ENCODE measurements at places on chromosomes 1 and 21.
A peak's percentile ranks its signal among the peaks of the same experiment; 100 is the strongest.

- peak; percentile 61 for DNase-seq
Measured at GRCh38 chr1:84122780-84123382, 21.2 kb upstream of the PRKACB start.

- DNase-seq, result no peak
Measured at GRCh38 chr1:207035877-207036551, 3.5 kb upstream of the C1orf116 start.

GRCh38 chr1:94741510-94741909, 78.6 kb upstream of the SLC44A3 start:
- no peak for DNase-seq

- DNase-seq, result no peak
Measured at GRCh38 chr1:8570465-8570864, 247.0 kb downstream of the RERE start.

- no peak for DNase-seq
Measured at GRCh38 chr21:45945868-45946210, 35.7 kb upstream of the COL6A1 start.

DNA sequence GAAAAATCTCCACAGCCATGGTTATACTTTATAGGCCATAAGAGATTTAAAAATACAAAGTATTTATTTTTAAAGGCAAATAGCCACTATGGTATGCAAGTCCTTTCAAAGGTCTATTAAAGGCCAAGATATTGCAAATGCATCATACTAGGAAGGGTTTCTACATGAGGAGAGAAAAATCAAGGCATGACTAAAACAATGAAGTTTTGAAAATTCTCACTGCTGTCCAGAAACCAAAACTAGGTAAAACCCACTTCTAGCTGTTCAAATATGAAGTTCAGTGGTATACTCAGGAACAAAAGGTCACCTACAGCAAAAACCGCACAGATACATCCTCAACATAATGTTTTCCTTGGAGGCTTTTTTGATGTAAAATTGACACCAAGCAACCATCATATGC, 75.0 kb downstream of the EPS15 start:
- DNase-seq, result no peak

- DNase-seq, result no peak
Measured at GRCh38 chr1:208272713-208273112, 28.5 kb upstream of the PLXNA2 start.

DNA sequence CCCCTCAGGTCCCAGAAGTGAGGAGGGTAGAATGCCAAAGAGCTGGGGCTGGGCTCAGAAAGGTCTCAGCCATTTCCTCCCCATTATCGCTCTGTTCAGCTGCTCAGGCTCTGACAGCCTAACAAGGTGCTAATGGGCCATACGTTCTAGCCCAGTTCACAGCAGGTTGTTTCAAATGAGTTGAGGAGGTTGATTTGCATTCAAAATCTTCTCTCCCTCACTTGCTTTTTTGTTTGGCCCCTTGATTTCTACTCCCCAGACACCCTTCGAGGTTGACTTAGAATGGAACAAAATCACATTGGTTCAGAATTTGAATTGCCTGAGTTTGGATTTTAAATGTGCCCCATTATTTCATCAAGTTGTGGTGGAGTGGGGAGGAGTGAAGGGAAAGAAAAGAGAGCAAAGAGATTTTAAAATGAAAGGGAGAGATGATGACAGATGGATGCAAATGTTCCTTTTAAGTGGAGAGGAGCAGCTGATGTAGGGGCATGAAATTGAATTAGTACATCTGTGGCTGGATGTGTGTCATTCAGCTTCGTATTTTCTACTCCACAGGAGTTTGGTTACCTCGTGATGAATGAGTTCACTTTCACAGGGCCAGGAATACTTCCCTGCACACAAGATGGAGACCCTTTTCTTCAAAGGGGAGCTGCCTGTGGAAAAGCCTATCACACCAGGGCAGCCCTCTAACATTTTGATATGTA, 425.8 kb upstream of the CAMK1G start:
- no peak for DNase-seq

GRCh38 chr1:167467126-167467710, 51.1 kb downstream of the CD247 start:
- no peak for DNase-seq

- no peak for DNase-seq
Measured at GRCh38 chr21:35543746-35544145, 494.6 kb upstream of the RUNX1 start.

DNA sequence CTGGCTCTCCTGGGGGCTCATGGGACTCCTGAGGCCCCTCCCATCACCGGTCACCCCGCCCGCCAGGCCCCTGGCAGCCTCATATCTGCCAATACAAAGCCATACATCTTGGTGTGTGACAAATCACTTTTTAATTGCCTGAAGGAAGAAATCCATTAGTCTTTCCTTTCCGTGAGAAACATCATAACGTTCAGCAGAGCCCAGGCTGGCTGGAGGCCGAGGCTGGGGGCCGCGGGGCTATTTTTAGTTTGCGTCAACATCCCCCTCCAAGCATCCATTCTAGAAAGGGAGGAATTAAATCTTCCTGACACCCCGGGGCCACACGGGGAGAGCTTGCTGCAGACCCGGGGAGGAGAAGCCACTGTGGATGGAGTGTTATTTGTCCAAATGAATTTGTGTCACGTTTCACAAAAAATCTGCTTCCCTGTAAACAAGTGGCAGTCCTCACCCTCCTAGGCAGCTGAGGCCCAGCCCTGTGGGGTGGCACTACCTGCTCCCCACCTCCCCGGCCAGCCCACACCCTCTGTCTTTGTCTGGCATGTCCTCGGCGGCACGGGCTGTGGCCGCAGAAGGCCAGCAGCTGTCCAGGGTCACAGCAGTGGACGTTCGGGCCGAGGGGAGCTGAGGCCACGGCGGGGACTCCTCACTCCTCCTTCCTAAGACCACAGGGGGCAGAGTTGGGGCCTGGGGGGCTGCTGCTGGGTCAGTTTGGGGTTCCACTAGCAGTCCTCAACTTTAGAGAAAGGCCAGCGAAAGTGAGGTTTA, 236.9 kb upstream of the VAMP3 start:
- DNase-seq, result peak; percentile 52

- peak; percentile 13 for DNase-seq
Measured at GRCh38 chr1:86687595-86687994, 16.8 kb upstream of the SH3GLB1 start.

DNA sequence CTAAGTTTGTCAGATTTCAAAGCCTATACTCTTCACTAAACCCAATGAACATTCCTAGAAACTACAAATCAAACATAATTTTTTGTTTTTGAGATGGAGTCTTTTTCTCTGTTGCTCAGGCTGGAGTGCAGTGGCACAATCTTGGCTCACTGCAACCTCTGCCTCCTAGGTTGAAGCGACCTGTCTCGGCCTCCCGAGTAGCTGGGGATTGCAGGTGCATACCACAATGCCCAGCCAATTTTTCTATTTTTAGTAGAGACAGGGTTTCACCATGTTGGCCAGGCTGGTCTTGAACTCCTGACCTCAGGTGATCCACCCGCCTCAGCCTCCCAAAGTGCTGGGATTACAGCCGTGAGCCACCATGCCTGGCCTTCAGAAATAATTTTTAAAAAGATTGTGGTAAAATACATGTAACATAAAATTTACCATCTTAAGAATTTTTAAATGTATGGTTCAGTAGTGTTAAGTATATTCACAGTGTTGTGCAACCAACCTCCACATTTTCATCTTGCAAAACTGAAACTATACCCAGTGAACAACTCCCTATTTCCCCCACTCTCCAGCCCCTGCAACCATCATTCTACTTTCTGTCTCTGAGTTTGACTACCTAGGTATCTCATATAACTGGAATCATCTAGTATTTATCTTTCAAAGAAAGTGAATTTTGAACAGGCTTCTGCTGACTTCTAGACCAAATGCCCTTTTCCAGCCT, 2.7 kb upstream of the CFAP141 start:
- no peak for DNase-seq

DNA sequence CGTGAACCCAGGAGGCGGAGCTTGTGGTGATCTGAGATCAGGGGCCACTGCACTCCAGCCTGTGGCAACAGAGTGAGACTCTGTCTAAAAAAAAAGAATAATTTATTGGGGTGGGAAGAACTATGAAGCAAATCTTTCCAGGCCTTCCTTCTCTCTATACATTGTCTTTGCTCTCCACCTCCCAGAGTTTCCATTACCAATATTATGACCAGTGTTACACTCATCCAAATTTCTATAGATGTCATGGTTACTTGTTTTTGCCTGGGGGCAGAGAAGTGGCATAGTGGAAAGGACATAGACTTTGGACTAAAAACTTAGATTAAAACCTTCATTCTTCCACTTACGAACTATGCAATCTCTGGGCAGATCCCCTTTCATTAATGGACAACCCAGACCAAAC, 10.1 kb downstream of the FASLG start:
- DNase-seq, result no peak

GRCh38 chr1:5951846-5952410, 40.3 kb downstream of the NPHP4 start:
- DNase-seq, result no peak

GRCh38 chr1:194684636-194685035, 1498.2 kb upstream of the B3GALT2 start:
- peak; percentile 28 for DNase-seq

- DNase-seq, result peak; percentile 96
Measured at GRCh38 chr1:91844862-91845528, 41.0 kb downstream of the TGFBR3 start.

DNA sequence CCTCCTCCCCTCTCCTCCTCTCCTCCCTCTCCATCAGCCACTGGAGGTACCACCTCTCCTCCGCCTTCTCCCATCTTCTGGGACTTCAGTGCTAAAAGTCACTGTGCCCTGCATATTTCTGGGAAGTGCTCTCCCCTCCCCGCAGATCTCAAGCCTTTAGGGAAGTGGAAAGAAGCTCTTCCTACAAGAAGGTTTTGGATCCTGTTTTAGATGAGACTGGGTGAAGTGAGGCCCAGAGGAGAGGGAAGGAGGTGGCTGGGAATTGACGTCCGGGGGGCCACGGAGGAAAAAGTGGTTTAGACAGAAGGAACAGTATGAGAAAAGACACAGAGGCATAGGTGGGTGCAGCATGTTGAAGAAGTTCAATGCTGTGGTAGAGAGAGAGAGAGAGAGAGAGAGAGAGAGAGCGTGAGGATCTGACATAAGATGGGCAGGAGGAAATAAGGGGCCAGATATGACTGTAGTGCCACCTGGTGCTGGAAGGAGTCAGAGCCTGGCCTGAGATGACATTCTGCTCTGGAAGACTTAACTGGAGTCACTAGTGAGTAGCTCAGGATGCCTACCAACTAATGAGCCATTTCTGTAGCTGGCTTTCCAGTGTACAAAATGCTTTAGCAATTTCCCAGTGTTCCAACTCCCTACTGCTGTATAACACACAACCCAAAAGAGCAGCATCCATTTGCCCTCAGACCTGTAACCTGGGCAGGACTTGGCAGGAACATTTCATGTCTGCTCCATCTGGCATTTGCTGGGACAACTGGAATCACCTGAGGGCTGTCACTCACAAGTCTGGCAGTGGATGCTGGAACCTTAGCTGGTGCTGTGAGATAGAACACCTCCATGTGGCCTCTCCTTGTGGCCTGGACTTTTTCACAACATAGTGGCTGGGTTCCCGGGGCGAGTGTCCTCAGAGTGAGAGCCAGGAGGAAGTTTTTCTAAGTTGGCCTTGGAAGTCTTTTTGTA, 16.6 kb upstream of the ZSCAN20 start:
- peak; percentile 84 for DNase-seq

GRCh38 chr1:112889052-112889768, 66.8 kb downstream of the SLC16A1 start:
- DNase-seq, result no peak

DNA sequence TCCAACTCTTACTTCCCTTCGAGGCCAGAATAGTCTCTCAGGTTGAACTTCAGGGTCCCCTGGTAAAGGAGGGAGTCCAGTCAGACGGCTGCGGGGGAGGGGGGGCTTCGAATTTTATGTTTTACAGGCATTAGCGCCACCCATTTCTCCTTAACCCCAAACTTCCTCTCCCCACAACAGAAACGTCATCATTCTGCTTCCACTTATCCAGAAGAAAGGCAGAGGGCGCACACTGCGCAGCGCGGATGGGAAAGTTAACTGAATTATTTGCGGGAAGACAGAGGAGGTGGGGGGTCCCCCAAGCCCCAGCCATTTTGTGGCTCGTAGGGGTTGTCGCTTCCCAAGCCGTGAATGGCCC, 529 bp upstream of the PRMT2 start:
- peak; percentile 93 for DNase-seq

DNA sequence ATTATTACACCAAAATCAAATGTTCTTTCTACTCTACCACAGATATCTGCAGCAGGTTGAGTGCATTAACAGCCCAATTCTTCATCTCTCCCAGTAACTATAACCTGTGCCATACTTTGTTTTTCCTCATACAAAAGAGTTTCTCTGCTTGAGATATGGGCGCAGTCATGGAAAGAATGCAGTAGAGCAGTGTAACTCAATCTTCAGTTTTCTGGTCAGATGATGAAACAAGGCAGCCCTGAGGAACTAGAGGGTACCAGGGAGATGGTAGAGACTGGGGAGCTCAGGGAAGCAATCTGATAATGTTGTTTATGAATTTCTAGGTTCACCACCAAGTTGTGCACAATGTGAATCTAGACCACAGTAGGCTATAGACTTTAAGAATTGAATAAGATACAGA, 39.6 kb downstream of the ASPM start:
- no peak for DNase-seq

DNA sequence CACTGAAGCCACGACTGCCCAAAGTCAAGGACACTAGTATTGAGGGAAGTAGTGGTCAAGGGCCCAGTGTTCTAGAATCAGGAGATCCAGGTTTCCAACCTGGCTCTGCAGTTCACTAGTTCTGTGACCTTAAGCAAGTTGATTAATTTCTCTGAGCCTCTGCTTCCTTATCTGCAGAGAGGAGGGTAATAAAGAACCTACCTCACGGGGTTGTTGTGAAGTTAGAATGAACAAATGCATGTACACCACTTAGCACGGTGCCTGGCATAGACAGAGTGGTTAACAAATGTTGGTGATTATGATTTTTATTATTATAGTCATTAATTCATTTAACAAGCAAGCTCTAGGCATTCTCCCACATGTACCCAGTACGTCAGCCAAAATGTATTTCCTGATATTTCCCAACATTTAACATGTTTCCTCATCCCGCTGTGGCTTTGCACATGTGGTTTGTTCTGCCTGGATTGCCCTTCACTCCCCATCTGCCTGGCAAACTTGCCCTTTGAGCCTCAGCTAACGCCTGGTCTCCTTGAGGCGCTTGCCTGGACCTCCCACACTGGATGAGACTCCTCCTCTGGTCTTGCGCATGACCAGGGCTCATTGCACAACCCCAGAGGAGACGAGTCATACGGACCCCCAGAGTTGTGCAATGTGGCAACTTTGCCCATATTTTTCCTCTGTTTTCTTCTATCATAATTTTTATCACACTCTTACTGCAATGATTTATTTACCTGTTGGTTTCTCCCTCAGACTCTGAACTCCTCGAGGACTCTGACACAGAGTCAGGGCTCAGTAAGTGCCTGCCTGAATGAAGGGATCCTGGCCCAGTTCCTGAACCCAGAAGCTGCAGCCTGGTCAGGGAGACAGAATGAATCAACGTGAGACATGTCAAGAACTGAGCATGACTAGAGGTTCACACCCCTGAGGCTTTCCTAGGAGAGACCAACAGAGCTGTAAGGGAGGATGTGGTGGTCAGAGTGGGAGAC, 20.7 kb upstream of the MFSD2A start:
- peak; percentile 92 for DNase-seq

GRCh38 chr1:75085931-75086330, 48.3 kb upstream of the LHX8 start:
- DNase-seq, result no peak

GRCh38 chr1:155867766-155868165, 8.4 kb downstream of the SYT11 start:
- no peak for DNase-seq
